ENCODE measurements at places on chromosomes 3 and 15. TPM values are rescaled to one million over a fixed set of nuclear protein-coding genes. Genes with fewer than 3 reads are reported as not detected.
A peak's percentile ranks its signal among the peaks of the same experiment; 100 is the strongest.

Gene ZIC4
- total RNA-seq, result not detected

DNA sequence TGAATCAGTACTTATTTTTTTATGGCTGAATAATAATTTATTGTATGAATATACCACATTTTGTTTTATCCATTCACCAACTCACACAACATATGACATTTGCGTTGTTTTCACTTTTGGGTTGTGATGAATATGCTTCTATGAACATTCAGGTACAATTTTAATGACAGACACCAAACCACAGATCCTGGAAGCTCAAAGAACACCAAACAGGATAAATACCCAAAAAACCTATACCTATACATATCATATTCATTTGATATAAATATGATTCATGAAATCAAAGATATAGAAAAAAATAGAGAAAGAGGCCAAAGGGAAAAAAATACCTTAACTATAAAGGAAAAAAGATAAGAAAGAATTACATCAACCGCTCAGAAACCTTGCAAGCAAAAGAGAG, 35.8 kb downstream of the FAM240A start:
- no peaks in the 10 kb centered on the region for H3K4me1 ChIP-seq
- peaks cover 19% of the 10 kb centered on the region for H3K27me3 ChIP-seq
- DNase-seq, result no peak
- no peak overlapping the region for H3K27ac ChIP-seq
- H3K4me3 ChIP-seq, result no peak overlapping the region

DNA sequence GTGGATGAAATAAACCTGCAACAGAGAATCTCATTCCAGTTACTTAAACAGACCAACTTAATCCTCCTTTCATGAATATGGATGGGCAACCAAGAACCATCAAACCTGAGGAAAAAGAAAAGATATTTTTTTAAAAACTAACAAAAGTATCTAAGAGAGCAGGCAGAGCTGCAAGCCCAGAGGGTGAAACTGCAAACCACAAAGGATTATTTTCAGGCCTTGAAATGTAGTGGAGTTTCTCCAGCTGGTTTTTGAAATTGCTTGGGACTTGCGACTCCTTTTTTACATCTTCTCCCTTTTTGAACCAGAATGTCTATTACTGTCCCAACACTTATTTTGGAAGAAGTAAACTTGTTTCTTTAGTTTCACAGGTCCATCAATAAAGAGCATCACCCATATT, 87.4 kb downstream of the STAG1 start:
- peaks cover 39% of the 10 kb centered on the region for H3K4me1 ChIP-seq
- DNase-seq, result no peak
- H3K27me3 ChIP-seq, result no peaks in the 10 kb centered on the region

- H3K27me3 ChIP-seq, result no peaks in the 10 kb centered on the region
- peaks cover 6% of the 10 kb centered on the region for H3K36me3 ChIP-seq
- peaks cover 9% of the 10 kb centered on the region for H3K4me1 ChIP-seq
These were observed 103.0 kb downstream of the PGPEP1L start for GRCh38 chr15:98904544-98904943.

Gene LIPC
- total RNA-seq, result 1.2 TPM

- H3K36me3 ChIP-seq, result no peaks in the 10 kb centered on the region
- H3K4me1 ChIP-seq, result peaks cover 5% of the 10 kb centered on the region
- no peaks in the 10 kb centered on the region for H3K27me3 ChIP-seq
- peak; percentile 84 for DNase-seq
These were observed 824 bp upstream of the CILP start for GRCh38 chr15:65212097-65212496.

- no peak overlapping the region for H3K27ac ChIP-seq
- H3K36me3 ChIP-seq, result no peaks in the 10 kb centered on the region
- H3K4me3 ChIP-seq, result no peak overlapping the region
- peaks cover 2% of the 10 kb centered on the region for H3K27me3 ChIP-seq
- no peaks in the 10 kb centered on the region for H3K4me1 ChIP-seq
- DNase-seq, result no peak
These were observed 10.7 kb downstream of the SLC6A20 start for GRCh38 chr3:45785605-45786150.

Gene SLC38A3
- total RNA-seq, result 0.22 TPM

DNA sequence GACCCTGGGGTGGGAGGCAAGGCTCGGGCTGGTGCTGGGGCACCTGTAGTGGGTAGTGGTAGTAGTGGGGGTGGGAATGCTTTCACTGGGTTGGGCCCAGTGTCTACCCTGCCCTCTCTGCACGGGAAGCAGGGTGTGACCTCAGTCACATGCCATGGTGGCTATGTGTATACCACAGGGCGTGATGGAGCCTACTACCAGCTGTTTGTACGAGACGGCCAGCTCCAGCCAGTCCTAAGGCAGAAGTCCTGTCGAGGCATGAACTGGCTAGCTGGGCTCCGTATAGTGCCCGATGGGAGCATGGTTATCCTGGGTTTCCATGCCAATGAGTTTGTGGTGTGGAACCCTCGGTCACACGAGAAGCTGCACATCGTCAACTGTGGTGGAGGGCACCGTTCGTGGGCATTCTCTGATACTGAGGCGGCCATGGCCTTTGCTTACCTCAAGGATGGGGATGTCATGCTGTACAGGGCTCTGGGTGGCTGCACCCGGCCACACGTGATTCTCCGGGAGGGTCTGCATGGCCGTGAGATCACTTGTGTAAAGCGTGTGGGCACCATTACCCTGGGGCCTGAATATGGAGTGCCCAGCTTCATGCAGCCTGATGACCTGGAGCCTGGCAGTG, 5.2 kb downstream of the DALRD3 start:
- no peak for DNase-seq
- H3K27ac ChIP-seq, result no peak overlapping the region
- H3K36me3 ChIP-seq, result peaks cover 19% of the 10 kb centered on the region
- no peak overlapping the region for H3K4me3 ChIP-seq
- H3K27me3 ChIP-seq, result no peaks in the 10 kb centered on the region
- peaks cover 13% of the 10 kb centered on the region for H3K4me1 ChIP-seq

DNA sequence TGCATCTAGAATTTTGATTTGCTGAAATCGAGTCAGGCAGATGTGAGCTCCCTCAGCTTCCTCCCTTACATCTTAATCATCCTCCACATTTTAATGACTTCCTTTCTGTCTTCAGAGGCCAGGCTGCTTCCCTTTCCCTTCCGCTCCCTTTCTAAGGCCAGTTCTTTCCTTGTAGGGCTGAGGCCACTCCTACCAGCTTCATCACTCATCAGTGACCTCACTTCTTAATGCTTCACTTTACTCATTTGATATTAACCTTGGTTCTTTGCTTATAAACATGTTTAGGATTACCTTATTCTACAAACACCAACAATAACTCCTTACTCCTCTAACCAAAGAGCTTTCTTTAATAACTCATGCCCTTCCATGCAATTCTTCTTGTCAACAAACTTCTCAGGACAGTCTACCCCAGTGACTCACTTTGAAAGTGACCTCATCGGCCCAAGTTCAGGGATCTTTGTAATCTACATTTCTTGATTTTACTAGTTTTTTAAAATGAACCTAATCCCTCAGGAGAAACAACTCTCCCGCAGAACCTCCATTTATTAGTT, 23.9 kb downstream of the ILDR1 start:
- H3K27me3 ChIP-seq, result peaks cover 13% of the 10 kb centered on the region
- no peak overlapping the region for H3K4me3 ChIP-seq
- H3K27ac ChIP-seq, result peak overlapping the region; percentile 4
- peaks cover 19% of the 10 kb centered on the region for H3K4me1 ChIP-seq

DNA sequence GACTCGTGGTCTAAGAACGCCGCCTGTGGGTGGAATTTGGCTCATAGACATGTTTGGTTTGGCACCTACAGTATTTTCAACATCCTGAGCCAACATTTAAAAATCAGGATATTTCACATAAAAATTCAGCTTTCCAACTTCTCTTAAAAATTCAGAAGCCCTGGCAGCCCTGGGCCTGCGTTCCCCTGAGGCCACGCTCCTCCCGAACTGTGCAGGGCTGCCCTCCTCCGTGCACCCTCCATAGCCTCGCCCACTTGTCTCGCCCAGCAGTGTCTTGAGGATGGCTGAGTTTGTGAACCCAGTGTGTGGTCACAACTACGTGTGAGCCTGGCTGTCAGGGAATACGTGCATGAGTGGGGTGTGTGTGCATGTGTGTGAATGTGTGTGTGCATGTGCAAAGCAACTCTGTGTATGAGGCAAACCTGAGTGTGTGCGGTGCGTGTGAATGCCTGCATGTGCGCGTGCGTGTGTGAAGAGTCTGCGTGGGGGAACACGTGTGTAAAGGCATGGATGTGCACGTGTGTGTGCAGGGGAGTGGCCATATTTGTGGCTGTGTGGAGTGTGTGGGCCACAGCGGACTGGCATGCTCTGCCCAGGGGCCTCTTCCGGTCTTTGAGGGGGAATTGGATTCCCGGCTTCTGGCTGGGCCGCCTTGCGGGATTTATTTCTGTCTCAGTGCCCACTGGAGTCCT, 30.9 kb downstream of the PTH1R start:
- peaks cover 8% of the 10 kb centered on the region for H3K4me1 ChIP-seq
- no peak overlapping the region for H3K4me3 ChIP-seq
- DNase-seq, result no peak
- H3K27me3 ChIP-seq, result no peaks in the 10 kb centered on the region
- H3K36me3 ChIP-seq, result peaks cover 2% of the 10 kb centered on the region

DNA sequence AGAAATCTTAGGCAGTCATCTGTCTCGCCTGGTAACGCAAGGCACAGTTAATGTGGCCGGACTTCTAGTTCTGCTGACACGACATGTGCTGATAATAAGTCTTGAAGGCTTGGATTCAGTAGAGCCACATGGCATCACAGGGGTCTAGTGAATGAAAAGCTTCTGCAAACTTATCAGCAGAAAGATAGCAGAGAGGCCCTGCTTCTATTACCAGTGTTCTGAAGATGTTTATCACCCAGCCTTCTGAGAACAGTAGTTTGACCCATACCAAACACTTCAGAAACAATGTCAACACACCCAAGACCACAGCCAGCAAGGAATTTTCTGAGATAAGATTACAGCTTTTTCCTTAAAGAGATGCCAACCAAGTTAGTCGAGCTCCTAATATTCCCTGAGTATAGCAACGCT, 102.7 kb upstream of the UMPS start:
- no peak overlapping the region for H3K4me3 ChIP-seq
- DNase-seq, result no peak
- H3K4me1 ChIP-seq, result peaks cover 7% of the 10 kb centered on the region

Gene CILP
- total RNA-seq, result not detected

Gene GOLGA6L9
- 3.8 TPM for total RNA-seq

- peaks cover 3% of the 10 kb centered on the region for H3K4me1 ChIP-seq
- no peak overlapping the region for H3K27ac ChIP-seq
- no peaks in the 10 kb centered on the region for H3K27me3 ChIP-seq
- H3K4me3 ChIP-seq, result no peak overlapping the region
These were observed 5.6 kb upstream of the MAGEF1 start for GRCh38 chr3:184717399-184717983.

- no peaks in the 10 kb centered on the region for H3K27me3 ChIP-seq
- DNase-seq, result no peak
- H3K36me3 ChIP-seq, result peaks cover 2% of the 10 kb centered on the region
- no peak overlapping the region for H3K4me3 ChIP-seq
- no peak overlapping the region for H3K27ac ChIP-seq
These were observed 31.3 kb upstream of the SETMAR start for GRCh38 chr3:4271834-4272233.

Gene CATSPER2
- total RNA-seq, result 9.0 TPM

- peak within 1 kb of the TSS; percentile 71 for H3K4me3 ChIP-seq
- H3K36me3 ChIP-seq, result no peaks in the 10 kb centered on the region
- H3K4me1 ChIP-seq, result peaks cover 15% of the 10 kb centered on the region
- peak; percentile 4 for DNase-seq
- H3K27me3 ChIP-seq, result peaks cover 23% of the 10 kb centered on the region
These were observed at the start of gene UTS2B for GRCh38 chr3:191329654-191330529. TSS of gene UTS2B (minus strand) at chr3:191330526. CDS start at chr3:191282189, 48,337 bp downstream.

DNA sequence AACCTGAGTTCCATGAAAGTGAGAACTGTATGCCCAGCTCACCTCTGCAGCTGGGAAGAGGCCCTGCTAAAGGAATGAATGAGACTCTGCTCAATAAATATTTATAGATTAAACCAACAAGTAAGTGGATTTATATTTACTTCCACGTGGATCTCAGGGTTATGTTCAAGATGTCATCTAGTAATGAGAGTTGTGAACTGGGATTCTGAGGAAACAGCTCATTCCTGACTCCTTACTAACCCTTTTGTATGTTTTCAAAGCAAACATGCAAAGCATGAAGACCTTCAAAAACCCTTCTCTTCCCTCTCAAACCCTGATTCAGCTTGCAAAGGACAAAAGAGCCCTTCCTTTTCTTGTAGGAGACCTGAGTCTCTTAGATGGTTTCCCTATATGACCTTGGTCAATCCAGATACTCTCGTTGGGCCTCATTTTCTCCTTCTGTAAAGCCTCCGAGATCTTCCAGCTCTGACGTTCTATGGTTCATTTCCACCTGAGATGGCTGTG, 53.4 kb downstream of the LSM3 start:
- H3K27me3 ChIP-seq, result peaks cover 29% of the 10 kb centered on the region
- H3K36me3 ChIP-seq, result peaks cover 3% of the 10 kb centered on the region
- DNase-seq, result no peak
- no peak overlapping the region for H3K27ac ChIP-seq
- H3K4me1 ChIP-seq, result peaks cover 8% of the 10 kb centered on the region

- H3K36me3 ChIP-seq, result peaks cover 4% of the 10 kb centered on the region
- H3K27me3 ChIP-seq, result no peaks in the 10 kb centered on the region
- no peak for DNase-seq
- H3K4me1 ChIP-seq, result peaks cover 29% of the 10 kb centered on the region
- peak overlapping the region; percentile 97 for H3K27ac ChIP-seq
These were observed 607 bp upstream of the SENP2 start for GRCh38 chr3:185585518-185585858.

- H3K27me3 ChIP-seq, result no peaks in the 10 kb centered on the region
- peaks cover 8% of the 10 kb centered on the region for H3K4me1 ChIP-seq
- H3K27ac ChIP-seq, result no peak overlapping the region
- no peak for DNase-seq
- H3K4me3 ChIP-seq, result no peak overlapping the region
These were observed 17.0 kb downstream of the TMEM62 start for GRCh38 chr15:43150191-43150929.

- H3K36me3 ChIP-seq, result no peaks in the 10 kb centered on the region
- no peaks in the 10 kb centered on the region for H3K4me1 ChIP-seq
- H3K27ac ChIP-seq, result no peak overlapping the region
- H3K4me3 ChIP-seq, result no peak overlapping the region
- H3K27me3 ChIP-seq, result no peaks in the 10 kb centered on the region
These were observed 14.2 kb upstream of the SPATA12 start for GRCh38 chr3:57046101-57046765.

DNA sequence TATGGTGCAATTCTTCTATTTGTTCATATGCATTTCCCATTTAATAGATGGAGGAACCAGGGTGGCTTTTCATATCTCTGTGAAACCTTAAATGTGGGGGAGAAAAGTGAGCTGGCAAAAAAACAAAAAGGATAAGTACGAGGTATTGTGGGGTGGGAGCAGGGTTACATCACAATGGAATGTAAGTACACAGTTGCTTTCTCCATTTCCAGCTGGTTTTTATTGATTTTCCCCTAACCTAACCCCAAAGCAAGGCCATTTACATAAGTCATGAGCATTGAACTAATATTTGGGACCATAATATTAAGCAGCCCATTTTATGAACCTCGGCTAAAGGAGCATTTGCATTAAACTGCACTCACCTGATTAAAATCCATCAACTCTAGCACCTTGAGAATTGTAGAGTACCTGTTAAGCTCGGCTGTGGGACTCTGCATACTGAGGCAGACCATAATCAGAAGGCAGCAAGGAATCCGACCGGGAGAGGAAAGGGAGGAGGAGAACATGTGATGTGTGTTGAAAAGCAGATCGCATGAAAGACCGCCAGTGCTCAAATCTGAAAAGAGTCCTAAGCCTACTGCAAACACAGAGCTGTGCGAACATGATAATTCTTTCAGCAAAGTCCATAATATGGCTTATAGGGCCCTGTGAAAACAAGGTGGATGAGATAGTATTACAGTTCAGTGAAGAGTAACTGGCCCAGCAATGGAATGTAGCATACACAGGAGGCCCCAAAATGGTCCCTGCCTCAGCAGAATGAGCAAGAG, 513.4 kb downstream of the FHIT start:
- no peaks in the 10 kb centered on the region for H3K27me3 ChIP-seq
- DNase-seq, result no peak
- H3K4me3 ChIP-seq, result no peak overlapping the region
